ENCODE measurements at places on chromosomes 2 and 18. TPM values are rescaled to one million over a fixed set of nuclear protein-coding genes. Genes with fewer than 3 reads are reported as not detected.

The MARS2 gene
- 9.2 TPM for total RNA-seq

The LIPG gene
- total RNA-seq, result 0.43 TPM

The SOWAHC gene
- total RNA-seq, result 13.1 TPM

The MYCN gene
- not detected for total RNA-seq

The SCYGR3 gene
- not detected for total RNA-seq

The C2orf66 gene
- total RNA-seq, result not detected

The TTR gene
- total RNA-seq, result not detected

The INHA gene
- total RNA-seq, result not detected

The LAMA3 gene
- total RNA-seq, result 0.56 TPM

The CD8B gene
- not detected for total RNA-seq

The HJURP gene
- total RNA-seq, result 101 TPM

The REG3G gene
- total RNA-seq, result 0.23 TPM

The PROKR1 gene
- total RNA-seq, result not detected

The TMEM178A gene
- total RNA-seq, result not detected

The LYPD6B gene
- total RNA-seq, result 5.4 TPM

The GYPC gene
- not detected for total RNA-seq

The EPHA4 gene
- total RNA-seq, result 3.8 TPM

The SERPINB4 gene
- total RNA-seq, result not detected

The THSD7B gene
- total RNA-seq, result 0.77 TPM

The TEX44 gene
- total RNA-seq, result not detected

The ARHGAP28 gene
- total RNA-seq, result not detected

The PUS10 gene
- total RNA-seq, result 3.7 TPM

The ALKAL2 gene
- not detected for total RNA-seq

The LMAN2L gene
- total RNA-seq, result 7.5 TPM

The POTEF gene
- total RNA-seq, result 7.7 TPM

The CDH7 gene
- 1.5 TPM for total RNA-seq

The KCNIP3 gene
- total RNA-seq, result 1.6 TPM

The ZNF396 gene
- total RNA-seq, result not detected

The KLHL30 gene
- total RNA-seq, result not detected

The G6PC2 gene
- total RNA-seq, result not detected

The PLEKHM3 gene
- total RNA-seq, result 5.5 TPM

The EMILIN1 gene
- 0.45 TPM for total RNA-seq

The ARHGAP15 gene
- 0.13 TPM for total RNA-seq

The EHBP1 gene
- total RNA-seq, result 26.3 TPM

The ESCO1 gene
- 12.0 TPM for total RNA-seq

The CAPN14 gene
- total RNA-seq, result 0.24 TPM

The CFC1 gene
- not detected for total RNA-seq

The MAPRE2 gene
- 10.3 TPM for total RNA-seq

The AGXT gene
- total RNA-seq, result not detected

The CETN1 gene
- not detected for total RNA-seq

The TRIM43 gene
- total RNA-seq, result not detected

The ARHGAP25 gene
- total RNA-seq, result not detected

The SIX3 gene
- total RNA-seq, result not detected

The CCDC148 gene
- total RNA-seq, result 0.39 TPM

Measured in HT1080 (cell line).